ENCODE measurements at places on chromosomes 16 and 17. TPM values are rescaled to one million over a fixed set of nuclear protein-coding genes. Genes with fewer than 3 reads are reported as not detected.
A peak's percentile ranks its signal among the peaks of the same experiment; 100 is the strongest.

DNA sequence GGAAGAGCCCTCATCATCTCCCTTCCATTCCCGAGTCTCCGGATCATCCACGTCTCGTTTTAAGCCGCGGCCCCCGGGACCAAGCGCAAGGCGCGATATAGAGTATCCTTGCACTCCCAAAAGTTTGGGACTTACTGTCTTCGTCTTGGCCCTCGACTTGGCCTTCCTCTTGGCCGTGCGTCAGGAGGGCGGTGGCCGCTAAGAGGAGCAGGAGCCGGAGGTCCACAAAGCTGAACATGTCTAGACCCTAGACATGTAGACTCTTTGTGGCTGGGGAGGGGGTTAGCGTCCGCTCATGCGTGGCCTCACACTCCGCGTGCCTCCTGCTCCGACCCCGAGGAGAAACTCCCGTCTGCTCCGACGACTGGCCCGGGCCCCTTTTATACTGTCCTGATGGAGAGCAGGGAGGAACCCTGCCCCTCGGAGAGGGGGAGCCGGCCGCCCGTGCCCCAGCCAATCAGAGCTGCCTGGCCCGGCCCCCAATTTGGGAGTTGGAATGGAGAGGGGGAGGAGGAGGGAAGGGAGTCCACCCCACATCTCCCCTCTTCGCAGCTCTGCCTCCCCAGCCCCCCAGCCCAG lies at the start of gene COL1A1:
Gene COL1A1 (minus strand): TSS at position 356 of the 579 bp plus-strand sequence. CDS start 118 bp downstream, at position 238.
- peak within 1 kb of the TSS; percentile 98 for H3K27ac ChIP-seq
- H3K36me3 ChIP-seq, result peaks cover 15% of the 10 kb centered on the region
- H3K4me3 ChIP-seq, result peak within 1 kb of the TSS; percentile 85
- H3K27me3 ChIP-seq, result peaks cover 16% of the 10 kb centered on the region

The ZPBP2 gene
- total RNA-seq, result not detected

GRCh38 chr17:64580384-64581315 lies 73.9 kb downstream of the CEP95 start:
- H3K27me3 ChIP-seq, result no peaks in the 10 kb centered on the region
- no peak overlapping the region for H3K4me3 ChIP-seq
- H3K36me3 ChIP-seq, result peaks cover 28% of the 10 kb centered on the region
- H3K27ac ChIP-seq, result no peak overlapping the region

The LRRC36 gene
- 0.36 TPM for total RNA-seq

The OR3A3 gene
- not detected for total RNA-seq

DNA sequence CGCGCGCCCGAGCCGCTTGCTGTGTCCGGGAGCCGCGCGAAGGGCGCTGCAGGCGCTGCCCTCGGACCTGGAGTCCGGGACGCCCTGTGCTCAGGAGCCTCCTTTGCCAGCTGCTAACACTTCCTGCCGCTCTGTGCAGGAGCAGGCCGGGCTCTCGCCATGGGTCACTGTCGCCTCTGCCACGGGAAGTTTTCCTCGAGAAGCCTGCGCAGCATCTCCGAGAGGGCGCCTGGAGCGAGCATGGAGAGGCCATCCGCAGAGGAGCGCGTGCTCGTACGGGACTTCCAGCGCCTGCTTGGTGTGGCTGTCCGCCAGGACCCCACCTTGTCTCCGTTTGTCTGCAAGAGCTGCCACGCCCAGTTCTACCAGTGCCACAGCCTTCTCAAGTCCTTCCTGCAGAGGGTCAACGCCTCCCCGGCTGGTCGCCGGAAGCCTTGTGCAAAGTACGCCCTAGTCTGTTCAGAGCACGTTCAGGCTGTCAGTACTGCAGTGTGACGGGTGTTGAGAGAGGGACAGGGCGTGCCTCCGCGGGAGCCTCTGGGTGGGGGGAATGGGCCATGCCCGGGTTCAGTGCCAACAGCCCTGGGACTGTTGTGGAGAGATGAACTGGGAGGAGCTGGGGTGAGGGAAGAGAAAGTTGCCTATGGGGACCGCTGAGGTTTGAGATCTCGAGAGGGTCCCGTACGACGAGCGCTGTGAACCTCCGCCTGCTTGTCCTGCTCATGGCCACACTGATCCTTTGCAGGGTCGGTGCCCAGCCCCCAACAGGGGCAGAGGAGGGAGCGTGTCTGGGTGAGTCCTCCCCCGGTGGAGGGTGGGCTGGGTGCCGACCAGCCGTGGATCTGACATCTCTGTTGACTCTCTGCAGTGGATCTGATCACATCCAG lies 1.3 kb downstream of the ZNF276 start:
- no peak for DNase-seq
- H3K27ac ChIP-seq, result no peak overlapping the region
- H3K4me3 ChIP-seq, result peak overlapping the region; percentile 65
- H3K4me1 ChIP-seq, result peaks cover 16% of the 10 kb centered on the region
- no peaks in the 10 kb centered on the region for H3K27me3 ChIP-seq

The ANKRD40CL gene
- total RNA-seq, result not detected
